ENCODE measurements at places on chromosomes 7 and 10. TPM values are rescaled to one million over a fixed set of nuclear protein-coding genes. Genes with fewer than 3 reads are reported as not detected.
A peak's percentile ranks its signal among the peaks of the same experiment; 100 is the strongest.

DNA sequence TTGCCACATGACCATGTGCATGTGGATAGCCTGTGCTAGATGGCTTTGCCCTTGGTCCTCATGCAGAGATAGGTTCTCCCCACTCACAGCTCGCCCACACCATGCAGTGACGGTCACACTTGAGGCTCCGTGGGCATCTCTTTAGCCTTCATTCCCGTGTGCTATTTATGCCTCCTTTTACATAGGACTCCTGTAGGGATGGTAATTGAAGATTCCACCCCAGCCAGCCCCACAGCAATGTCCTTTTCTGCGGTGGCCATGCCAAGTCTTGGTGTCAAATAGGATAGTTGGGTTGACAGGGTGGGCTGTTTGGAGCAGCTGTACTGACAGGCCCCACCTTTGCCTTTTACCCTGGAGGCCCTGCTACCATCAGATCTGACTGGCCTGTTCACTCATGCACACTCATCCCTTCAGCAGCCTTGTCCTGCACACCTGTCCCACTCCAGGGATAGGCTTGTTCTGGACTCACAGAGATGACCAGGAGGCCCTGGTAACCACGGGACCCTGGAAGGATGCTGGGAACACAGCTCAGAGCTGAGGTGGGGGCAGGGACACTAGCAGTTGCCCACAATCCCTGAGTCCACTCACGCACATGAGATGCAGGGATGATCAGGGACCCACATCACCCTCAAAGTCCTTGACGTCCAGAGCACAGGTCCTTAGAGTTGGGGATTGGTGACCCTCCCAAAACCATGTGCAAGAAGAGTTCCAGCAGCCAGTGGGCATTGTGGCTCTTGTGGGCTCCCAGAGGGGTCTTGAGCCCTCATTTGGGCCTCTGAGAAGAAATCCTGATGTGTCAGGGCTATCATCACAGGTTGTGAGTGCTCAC lies 71.2 kb downstream of the ADCY1 start:
- DNase-seq, result no peak

DNA sequence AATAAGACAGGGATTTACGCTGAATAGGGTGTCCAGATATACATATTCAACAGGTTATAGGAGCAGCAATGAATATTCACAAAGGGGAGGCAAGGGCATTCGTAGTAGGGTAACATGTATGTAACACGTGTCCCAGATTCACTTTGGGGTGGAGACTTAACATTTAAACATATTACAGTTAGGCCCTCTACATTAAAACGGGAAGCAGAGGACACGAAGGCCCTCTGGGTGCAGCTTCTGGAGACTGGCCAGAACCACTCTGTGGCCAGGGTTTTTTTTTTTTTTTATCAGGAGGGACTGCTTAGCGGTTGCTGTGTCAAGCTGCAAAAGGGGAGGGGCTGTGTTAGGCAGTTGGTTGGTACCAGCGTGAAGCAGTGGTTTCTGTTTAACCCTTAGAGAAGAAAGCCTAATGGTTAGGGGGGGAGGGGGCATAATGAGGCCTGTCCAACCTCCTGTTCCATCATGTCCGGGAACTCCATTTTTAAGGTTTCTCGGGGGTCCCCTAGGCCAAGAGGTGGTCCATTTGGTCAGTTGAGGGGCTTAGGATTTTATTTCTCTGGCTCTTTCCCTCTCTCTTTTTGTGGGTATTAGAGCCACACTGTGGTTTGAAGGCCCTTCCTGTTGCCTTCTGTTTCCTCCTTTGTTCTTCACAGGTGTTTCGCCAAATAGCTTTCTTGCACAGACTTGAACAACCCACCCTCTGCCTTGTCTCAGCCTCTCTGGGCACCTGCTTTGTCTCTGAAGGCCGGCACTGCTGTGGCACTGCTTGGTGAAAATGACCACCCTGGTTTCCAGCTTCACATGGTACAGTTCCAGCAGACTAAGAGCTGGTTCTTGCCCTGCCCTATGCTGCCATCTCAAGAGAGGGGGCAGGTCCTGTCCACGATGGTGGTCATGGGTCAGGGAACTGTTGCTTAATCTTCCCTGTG lies 26.4 kb downstream of the PRF1 start:
- DNase-seq, result peak; percentile 40

- no peak for DNase-seq
These were observed 273.9 kb downstream of the USP6NL start for GRCh38 chr10:11337516-11337915.

DNA sequence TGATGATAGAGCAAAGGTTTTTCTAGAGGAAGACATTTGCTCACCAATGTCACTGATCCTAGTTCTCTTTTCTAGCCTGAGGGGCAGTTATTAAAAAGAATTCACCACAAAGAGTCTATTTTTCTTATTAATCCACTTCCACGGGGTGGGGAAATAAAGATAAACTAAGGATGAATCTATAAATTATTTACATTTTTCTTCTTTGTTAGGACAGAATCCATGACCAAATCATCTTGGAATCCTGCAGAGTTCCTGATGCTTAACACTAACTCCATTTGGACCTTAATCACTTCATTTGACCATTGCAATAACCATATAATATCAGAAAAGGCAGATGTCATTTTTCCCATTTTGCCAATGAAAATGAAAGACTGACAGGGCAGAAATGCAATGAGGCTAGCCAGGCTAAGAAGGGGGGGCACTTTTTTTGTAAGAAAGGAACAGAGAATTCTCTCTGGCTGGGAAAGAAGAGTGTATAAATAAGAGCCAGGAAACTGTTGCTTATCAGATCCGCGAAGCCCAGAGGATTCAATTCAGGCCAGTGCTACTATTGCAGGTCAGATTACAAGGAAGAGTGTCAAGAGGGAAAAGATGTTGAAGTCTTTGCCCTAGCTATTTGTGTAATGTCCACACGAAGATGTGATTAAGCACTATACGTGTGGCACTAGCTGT lies 433.2 kb downstream of the TNS3 start:
- no peak for DNase-seq

DNA sequence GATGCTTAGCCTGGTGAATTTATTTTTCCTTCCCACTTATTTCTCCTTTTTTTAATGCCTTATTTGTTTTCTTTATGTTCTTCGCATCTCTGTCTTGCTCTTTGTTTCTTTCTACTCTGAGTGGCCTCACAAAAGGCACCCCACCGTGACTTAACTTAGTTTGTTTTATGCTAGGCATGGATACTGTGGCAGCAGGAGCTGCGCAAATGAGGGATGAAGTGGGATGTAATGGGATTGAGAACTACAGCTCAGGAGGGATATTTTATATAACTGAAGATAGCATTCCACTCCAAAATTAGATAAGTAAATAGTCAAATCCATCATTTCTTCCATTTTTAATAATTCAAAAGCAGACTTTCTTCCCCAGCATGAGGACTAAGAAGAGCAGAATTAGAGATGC lies 1.7 kb upstream of the CACNA2D1 start:
- no peak for DNase-seq

DNA sequence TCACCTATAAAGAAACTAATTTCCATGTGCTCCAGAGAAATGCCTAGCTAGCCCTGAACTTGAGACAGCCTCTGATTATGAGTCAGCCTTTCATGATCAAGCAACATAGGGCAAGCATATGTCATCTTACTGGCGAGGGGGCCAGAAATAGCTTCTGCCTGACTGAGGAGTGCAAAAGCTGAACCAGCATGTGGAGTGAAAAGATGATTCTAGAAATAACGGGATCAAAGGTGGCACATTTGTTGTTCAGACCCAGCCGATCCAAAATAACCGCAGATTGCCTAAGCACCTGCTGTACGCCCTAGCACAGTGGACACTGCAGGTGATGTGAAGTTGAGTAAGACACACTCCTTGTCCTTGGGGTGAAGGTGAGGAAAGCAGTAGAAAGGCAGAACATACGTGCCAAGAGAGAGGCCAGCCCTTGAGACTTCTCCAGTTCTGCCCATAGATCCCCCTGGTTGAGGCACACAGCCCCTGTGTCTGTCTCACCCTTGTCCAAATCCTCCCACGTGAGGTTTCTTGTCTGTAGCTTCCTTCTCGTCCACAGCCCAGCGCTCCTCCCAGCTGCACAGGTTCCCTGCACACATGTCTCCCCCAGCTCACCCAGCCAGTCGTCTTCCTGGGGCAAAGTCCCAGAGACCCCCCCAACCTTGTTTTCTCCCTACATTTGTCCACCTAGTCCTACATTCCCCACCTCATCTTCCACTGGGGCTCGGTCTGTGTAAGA lies 2.8 kb upstream of the BCL7B start:
- DNase-seq, result no peak

- peak; percentile 82 for DNase-seq
These were observed 77.2 kb upstream of the TMEM106B start for GRCh38 chr7:12133865-12134264.

Gene CPA5
- total RNA-seq, result not detected

Gene TAF3
- 4.4 TPM for total RNA-seq

Gene LIPA
- total RNA-seq, result 37.8 TPM

Gene POLR3A
- 11.3 TPM for total RNA-seq

Gene GIMAP7
- 4.8 TPM for total RNA-seq

Gene DYNC1I1
- 1.8 TPM for total RNA-seq

Gene ZCWPW1
- 1.1 TPM for total RNA-seq

Gene SFTPA2
- 5.6 TPM for total RNA-seq
